CD8-positive, alpha-beta memory T cell (primary cell): ENCODE measurements at places on chromosomes 5 and 9. TPM values are rescaled to one million over a fixed set of nuclear protein-coding genes. Genes with fewer than 3 reads are reported as not detected.

The ANKHD1 gene
- 100 TPM for total RNA-seq

- DNase-seq = no peak
Measured at GRCh38 chr9:125137200-125137599, 6.1 kb downstream of the SCAI start.

DNA sequence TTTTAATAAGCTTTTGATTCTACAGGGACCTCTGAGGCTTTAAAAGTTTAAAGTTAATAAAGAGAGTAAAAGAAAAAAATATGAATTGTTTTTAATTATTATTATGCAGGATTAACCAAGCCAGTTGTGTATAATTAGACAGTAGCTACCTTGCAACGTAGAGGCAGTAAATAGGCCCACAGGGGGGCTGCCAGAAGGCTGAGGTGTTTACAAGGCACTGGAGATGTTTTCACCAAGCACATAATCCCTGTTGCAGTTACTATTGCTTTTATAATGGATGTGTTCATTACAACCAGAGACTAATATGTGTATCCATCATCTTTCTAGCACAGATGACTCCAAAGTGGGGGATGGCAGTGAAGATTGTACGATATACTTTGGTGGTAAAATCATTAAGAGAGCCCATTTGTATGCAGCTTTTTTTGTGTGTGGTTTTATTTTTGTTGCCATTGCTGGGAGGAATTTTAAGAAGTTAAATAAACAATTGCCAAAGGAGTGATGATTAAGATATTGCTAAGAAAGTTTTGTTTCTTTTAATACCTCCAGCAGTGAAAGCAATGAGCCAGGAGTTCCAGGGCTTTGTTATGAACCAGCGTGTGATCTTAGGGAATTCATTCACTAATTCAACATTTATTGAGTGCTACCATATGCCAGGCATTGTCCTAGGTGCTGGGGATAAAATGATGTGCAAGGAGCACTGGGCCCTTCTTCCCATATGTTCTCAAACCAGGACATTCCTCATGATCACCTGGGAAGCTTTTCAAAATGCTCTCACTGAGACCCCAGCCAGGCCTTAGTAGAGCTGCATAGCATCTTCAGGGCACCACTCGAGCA is 138.7 kb upstream of the EFNA5 start:
- no peak for DNase-seq

DNA sequence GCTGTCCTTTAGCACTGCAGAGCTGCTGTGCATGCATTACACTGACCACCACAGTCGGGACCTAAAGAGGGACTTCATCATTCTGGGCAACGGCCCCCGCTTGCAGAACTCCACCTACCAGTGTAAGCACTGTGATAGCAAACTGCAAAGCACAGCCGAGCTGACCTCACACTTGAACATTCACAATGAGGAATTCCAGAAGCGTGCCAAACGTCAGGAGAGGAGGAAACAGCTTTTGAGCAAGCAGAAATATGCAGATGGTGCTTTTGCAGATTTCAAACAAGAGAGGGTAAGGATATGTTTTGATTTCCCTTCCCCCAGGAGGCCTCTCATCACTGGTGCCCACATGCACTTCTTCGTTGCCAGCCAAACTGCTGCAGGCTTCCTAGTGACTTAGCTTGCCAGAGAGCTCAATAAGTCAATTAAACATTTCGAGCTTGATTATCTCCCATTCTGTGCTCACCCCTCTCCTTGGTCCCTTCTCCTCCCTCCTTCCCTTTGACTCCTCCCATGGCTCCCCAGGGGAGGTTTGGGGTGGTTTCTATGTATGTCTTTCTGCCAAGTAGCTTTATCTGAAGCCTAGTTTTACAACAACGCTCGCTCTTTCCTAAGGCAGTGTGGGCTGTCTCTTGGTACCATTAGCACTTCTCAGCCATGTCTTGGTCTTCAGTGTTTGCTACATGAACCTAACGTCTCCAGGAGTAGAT is 66.7 kb downstream of the ZNF462 start:
- DNase-seq = no peak
